T-helper 2 cell (primary cell): ENCODE measurements at places on chromosomes 7 and 10.
A peak's percentile ranks its signal among the peaks of the same experiment; 100 is the strongest.

- no peak for DNase-seq
Measured at GRCh38 chr10:97483506-97483905, 14.7 kb downstream of the MMS19 start.

GRCh38 chr10:88060762-88061161 lies 197.3 kb downstream of the PTEN start:
- no peak for DNase-seq

- no peak for DNase-seq
Measured at GRCh38 chr7:158473946-158474345, 113.7 kb downstream of the PTPRN2 start.

DNA sequence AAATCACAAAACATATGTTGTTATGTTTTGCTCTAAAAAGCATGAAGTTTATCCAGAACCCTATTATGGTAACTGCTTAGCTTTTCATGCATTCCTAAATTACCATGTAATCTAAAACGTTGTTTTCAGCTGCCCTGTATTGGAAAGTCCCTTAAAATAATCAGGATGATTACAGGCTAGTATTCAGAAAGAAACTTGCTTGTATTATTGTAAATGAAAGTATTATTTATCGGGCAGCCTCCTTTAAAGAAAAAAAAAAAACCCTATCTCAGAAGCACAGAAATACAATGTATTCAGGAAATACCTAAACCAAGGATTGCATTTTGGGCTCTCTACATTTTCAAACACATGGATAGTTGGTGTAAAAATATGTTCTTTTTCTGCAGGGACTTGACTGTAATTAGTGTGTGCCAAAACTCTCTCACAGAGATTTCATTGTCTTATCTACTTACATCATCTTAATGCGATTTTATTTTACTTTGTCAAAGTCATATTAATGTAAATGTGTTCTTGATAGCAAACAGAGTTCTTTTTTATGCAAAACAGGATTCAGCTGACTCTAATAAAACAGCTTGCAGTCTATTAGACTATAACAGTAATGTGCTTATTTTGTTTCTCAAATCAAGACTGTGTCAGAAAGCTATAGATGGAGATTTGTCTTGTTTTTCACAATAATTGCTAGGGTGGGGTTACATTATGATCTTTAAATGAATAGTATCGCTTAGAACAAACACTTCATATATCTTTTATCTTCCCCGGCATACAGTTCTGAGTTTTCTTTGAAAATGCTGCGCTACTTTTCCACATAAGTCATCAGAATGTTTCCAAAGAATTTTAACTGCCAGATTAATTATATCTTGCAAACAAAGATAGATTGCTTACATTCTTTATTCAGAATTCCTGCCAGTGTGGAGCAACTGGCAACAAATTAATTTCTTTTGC lies 65.3 kb upstream of the ARID5B start:
- DNase-seq: no peak

GRCh38 chr7:34756691-34757090 lies 98.7 kb downstream of the NPSR1 start:
- DNase-seq: no peak

- peak; percentile 43 for DNase-seq
Measured at GRCh38 chr7:66631471-66631870, 2.8 kb downstream of the KCTD7 start.
